ENCODE measurements at places on chromosomes 12 and 14.

- DNase-seq, result peak; percentile 47
Observed at GRCh38 chr12:14394317-14395073, 29.0 kb downstream of the ATF7IP start.

- DNase-seq, result no peak
Observed at GRCh38 chr14:80988735-80989429, 33.5 kb downstream of the TSHR start.

GRCh38 chr12:66637699-66638301, 41.1 kb downstream of the GRIP1 start:
- no peak for DNase-seq

DNA sequence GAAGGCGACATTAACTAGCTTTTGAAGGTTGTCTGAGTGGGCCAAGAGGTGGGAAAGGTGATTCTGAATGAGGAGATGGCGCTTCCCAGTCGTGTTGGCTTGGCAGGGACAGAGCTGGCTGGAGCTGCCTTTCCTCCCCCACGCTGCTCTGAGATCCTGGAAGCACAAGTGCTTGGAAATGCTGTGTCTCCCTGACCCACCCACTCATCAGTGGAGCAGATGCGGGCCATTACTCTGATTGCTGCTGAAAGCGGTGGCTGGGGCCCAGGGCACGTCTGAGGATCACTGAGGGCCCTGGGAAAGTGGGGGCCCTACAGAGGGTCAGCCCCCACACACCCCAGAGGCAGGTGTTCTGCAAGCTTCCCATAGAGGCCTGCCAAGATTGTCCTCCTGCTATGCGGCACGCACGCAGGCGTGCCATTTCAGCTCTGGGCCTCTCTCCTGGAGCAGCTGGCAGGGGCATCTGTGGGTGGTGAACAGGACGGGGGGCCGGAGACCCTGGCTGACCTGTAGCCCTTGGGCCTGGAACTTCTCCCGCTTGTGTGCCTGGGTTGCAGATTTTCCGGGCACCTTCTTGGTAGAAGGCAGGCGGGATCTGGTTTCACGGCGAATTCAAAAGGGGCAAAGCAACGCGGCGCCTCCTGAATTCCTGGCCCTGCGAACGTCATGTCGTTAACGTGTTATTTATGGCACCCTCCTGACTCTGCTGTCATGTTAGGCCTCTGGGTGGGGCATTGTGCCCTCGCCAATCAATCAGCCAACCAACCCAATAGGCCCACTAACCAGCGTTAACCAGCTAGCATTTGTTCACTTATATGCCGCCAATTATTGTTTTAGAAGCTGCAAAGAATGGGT, 133.8 kb upstream of the TBX3 start:
- DNase-seq, result no peak

DNA sequence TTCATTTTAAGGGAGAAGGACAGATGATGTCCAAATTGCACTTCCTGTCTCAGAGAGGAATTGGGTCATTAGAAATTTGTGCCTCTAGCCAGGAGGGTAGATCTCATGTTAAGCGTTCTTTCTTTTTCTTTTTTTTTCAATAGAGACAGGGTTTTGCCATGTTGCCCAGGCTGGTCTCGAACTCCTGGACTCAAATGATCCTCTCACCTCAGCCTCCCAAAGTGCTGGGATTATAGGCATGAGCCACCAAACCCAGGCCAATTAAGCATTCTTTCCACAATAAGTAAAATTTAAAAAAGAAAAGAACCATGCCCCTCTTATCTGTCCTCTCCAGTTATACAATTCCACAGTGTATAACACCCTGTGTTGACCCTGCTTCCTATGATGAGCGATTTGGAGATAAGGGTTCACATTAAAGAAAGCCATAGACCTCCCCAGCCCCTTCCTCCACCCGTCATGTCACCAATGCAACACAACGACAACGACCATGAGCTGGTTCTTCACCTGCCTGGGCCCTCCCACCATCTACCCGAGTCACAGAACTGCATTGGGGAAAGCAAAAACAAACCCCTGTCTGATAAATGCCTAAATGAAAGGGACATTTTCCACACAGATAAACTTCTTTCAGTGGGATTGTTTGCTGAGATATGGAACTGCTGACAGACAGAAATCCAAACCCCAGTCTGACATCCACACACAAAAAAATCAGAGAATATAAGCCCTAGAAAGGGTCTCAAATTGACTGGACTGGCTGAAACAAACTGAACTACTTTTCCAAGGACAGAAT, 37.3 kb downstream of the SSH1 start:
- no peak for DNase-seq

DNA sequence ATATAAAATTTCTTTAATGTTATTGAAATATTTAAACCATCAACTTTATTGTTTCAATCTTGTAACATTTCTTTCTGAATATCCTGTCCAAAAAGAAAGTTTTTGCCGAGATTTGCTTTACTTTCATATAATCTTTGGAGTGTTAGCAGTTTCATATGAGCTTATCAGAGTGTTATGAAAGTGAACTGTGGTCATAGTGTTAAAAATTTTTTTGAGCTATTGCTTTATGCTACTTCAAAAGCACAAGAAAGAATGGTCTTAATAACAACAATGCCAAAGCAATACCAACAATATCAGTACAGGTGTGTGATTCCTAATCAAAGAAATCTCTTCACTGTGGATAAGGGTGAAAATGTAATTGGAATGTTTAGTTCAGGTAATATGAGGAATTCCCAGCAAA, 1994.9 kb upstream of the FLRT2 start:
- DNase-seq, result no peak
